ENCODE measurements at places on chromosomes 16 and 17.

GRCh38 chr16:85908444-85908843, 9.5 kb downstream of the IRF8 start:
- DNase-seq: no peak

DNA sequence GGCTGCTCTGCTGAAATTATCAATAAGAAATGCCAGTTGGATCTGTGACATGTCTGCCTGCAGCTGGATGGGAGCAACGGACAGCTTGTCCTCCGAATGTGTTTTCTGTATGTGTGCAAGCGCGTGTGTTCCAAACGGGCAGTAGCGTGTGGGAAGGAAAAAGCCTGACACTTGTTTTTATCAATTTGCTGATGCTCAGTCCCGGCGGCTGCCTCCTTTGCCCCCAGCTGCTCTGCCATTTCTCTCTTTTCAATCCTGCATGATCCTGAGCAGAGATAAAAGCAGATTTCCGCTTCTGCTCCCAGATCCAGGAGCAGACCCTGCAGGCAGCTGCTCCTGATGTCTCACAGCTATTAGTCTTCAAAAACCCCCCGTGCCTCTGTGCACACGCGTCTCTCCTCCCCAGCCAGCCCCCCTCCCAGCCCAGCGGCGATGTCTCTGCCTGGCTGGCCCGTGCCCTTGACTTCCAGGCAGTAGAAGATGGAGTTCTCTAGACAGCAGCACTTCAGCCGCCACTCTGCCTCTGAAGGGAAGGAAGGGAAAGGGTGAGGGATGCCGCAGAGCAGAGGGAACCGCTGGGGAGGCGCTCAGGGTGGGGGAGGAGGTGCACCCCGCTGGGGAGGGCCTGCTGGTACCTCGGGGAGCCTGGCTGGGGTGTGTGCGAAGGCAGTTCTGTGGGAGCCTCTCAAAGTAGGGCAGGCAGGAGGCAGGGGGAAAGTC, 4.1 kb downstream of the PRCD start:
- no peak for DNase-seq

GRCh38 chr16:70730031-70730430, 44.2 kb upstream of the MTSS2 start:
- no peak for DNase-seq

GRCh38 chr16:7398536-7398935, 65.9 kb downstream of the RBFOX1 start:
- no peak for DNase-seq

DNA sequence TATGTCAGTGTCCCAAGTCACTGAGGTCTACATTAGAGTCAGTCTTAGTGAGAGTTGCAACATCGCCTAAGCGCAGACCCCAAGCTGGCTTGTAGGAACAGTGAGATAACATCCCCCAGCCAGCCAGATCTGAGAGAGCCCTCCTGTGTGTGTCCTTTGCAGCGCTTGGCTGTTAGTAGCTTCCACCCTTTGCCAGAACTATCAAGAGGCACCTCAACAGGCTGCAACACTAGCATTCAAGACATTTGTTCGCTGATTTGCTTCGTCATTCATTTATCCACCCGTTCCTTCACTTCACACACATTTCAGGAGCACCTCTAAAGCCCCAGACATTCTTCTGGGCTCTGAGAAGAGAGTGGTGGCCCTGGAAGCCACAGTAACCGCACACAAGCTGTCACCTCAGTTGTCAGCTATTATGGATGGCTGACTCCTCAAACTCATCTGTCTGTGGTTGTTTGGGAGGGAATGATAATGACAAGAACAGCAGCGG, 289.6 kb downstream of the WWOX start:
- DNase-seq: no peak

DNA sequence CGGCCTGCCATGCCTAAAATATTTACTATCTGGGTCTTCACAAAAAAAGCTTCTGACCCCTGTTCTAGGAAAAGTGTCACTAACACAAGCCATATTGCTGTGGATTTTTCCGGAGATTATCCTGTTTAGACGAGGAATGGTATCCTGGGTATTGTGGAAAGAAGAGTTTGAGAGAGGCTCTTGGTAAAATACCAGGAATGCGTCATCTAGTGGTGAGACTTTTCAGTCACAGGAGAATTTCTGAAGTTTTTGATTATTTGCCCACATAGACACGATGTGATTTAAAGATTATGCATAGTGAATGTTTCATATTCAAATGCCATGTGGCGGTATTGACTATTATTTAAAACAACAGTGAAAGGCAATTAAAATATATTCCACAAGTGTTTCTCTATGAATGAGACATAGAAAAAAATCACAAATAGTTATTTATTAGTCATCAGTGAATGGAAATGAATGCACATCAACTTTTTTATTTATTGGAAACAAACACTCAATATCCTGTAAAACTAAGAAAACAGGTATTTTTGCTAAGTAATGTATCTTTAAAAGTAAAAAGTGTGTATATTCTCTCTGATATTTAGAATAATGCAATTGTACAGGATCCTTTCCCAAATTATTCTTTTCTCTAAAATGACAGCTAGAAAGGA, 7.8 kb downstream of the KRT28 start:
- peak; percentile 66 for DNase-seq

DNA sequence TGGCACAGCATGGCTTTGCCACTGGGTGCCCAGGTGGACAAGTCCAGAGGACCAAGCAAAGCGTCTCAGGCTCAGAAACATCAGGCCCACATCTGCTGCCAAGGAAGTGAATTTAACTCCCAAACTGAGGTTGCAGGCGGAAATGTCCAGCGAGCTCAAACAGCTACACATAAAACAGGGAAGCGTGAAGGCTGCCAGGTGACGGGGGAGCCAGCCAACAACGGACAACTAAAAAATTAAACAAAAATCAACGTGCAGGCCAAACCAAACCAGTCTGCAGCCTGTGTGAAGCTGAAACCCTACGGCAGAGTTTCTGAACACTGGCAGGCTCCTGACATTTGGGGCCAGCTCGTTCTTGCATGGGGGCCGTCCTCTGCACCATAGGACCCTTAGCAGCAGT, 2.5 kb downstream of the TK1 start:
- DNase-seq: peak; percentile 20

DNA sequence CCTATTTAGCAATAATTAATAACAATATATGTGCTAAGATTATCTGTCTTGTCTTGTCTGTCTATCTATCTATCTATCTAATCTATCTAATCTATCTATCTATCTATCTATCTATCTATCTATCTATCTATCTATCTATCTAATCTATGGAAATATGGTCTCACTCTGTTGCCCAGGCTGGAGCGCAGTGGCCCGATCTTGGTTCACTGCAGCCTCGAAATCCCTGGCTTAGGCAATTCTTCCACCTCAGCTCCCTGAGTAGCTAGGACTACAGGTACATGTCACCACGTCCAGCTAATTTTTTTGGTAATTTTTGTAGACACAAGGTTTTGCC, 44.7 kb downstream of the MIS12 start:
- no peak for DNase-seq

DNA sequence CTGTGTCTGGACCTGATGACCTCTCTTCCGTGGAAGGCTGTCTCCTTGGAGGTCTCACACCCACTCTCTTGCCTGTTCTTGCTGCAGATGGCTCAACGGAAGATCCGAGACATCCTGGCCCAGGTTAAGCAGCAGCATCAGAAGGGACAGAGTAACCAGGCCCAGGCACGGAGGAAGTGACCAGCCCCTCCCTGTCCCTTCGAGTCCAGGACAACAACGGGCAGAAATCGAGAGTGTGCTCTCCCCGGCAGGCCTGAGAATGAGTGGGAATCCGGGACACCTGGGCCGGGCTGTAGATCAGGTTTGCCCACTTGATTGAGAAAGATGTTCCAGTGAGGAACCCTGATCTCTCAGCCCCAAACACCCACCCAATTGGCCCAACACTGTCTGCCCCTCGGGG, 52.1 kb downstream of the IGF2BP1 start:
- no peak for DNase-seq

DNA sequence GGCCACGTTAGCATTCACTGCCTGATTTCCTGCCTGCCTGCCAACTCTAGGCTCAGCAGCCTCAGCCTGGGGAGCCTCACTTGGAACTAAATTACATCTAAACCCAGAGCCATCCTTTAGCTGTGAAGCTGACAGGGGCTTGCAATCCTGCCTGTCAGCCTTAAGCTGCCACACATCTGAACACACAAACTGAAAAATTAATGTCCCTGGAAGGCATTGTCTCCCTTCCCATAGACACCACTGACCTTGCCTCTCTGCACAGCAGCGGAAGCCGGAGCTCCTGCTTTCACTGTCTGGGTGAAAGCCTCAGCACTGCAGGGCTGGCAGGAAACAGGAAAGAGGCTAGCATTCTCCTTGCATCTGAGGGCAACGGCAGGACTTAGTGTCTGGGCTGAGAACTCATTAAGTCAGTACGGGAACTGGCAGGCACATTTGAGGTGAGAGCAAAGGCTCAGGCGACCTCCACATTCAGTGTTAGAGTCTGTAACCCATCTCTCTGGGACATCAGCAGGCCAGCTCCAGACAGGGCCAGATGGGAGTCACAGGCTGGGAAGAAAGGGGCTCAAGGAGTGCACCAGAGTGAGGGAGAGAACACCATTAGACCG, 452.4 kb upstream of the C16orf82 start:
- no peak for DNase-seq

DNA sequence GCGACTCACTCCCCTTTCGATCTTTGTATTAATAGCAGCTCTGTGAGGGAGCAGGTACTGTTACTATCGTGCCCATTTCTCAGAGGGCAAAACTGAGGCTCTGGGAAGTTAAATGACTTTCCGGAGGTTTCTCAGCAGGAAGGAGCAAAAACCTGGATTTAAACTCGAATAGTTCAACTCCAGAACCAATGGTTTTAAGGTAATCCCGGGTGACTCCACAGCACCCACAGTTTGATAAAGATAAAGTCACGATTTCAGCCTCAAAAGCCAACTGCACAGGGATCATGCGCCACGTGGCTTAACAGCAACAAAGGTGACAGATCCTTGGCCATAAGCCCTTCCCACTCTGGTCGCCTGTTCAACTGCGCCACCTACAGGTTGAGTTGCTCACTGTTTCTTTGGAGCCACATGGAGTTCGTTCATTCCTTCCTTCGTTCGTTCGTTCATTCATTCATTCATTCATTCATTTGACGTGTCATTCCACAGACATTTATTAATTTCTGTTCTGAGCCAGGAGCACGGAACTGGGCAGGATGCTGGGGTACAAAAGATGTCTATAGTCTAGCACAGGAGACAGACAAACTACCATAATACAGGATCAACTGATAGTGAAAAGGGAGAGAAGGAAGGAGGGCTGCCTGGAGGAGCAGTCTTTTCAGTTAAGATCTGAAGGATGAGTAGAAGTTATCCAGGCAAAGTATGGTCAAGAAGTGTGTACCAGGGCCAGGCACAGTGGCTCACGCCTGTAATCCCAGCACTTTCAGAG, 134.8 kb downstream of the HS3ST2 start:
- peak; percentile 67 for DNase-seq

GRCh38 chr17:64356776-64357175, 33.9 kb downstream of the PECAM1 start:
- no peak for DNase-seq

- peak; percentile 55 for DNase-seq
Measured at GRCh38 chr16:19883296-19883965, 1.2 kb downstream of the GPRC5B start.

GRCh38 chr17:59093702-59094231, 12.9 kb downstream of the TRIM37 start:
- peak; percentile 98 for DNase-seq

DNA sequence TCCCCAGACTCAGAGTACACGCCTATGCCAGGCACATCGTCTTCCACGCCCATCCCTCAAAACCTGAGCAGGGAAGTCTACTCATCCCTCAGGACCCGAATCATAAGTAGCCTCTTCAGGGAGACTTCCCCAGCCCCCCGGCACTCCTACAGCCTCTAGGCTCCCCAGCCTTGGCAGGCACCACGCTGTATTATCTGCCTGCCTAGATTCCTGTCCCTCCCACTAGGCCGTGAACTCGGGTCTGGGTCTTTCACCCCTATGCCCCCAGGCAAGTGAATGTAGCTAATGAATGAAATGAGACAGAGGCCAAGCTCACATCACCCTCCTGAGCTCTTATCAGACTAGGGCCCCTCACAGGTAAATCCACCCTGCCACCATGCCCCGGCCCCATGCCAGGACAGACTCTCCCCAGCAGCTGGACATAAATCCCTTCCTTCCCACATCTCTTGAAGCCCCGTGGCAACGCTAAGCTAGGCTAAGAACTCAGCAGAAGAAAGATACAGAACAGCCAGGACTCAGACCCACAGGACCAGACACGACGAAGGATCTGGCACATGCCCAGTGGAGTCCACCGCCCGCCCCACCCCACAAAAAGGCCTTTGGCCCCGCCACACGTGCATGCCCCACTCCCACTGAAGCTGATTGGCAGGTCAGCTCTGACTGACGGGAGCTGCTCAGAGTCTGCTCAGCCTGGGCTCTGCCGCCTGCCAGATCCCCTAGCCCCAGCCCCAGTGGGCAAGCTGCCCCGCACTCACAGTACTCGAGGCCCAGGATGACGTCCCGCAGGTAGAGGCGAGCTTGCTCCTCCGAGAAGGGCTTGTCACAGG, 13.0 kb downstream of the CAMKK1 start:
- DNase-seq: no peak

DNA sequence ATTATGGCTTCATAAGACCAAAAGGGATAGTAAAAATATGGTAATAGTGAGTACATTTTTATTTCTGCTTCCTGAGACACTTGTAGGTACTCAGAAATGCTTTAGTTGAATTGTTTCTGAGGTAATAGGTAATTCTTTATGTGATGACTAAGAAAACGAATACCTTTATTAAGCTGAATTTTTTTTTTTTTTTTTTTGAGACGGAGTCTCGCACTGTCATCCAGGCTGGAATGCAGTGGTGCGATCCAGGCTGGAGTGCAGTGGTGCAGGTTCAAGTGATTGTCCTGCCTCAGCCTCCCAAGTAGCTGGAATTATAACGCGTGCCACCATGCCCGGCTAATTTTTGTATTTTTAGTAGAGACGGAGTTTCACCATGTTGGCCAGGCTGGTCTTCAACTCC, 1.9 kb downstream of the RAD51C start:
- DNase-seq: no peak

DNA sequence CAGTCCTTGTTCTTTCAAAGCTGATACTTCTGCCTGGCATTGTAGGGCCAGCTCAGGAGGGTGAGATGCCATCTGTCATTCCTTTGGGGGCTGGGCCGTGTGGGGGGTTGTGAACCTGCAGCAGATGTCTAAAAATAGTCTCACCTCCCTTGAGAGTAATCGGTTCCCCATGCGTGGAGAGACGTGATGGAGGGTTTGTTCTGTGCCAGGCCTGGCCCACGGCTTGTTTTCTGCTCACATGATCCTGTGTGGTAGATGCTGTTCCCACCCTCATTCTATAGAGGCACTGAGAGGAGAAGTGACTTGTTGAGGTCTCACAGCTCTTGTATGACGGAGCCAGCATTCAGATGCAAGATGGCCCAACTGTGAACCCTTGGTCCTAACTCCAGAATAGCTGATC, 4.6 kb downstream of the IRF8 start:
- DNase-seq: no peak

GRCh38 chr17:21355586-21355985, 20.6 kb upstream of the KCNJ12 start:
- DNase-seq: no peak

DNA sequence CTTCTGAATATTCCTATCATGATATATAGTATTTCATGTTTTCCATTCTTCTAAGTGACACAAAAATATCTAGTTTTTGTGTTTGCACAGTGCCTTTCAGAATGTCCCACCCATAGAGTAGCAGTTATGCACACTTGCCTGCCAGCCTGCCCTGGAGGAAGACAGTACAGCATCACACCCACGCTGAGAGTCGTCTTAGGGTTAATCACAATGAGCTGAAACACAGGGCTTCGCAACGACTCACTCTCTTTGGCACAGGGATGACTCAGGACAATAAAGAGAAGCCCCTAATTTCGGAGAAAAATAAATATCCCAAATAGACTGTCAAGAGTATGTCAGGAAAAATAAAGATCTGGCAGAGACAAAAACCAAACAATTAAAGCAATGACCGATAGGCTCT, 11.6 kb upstream of the NDUFAB1 start:
- DNase-seq: peak; percentile 7

GRCh38 chr17:63768433-63768832, 5.0 kb downstream of the CCDC47 start:
- no peak for DNase-seq

Data from fibroblast of the aortic adventitia (primary cell).